ENCODE measurements at places on chromosomes 5 and 9. TPM values are rescaled to one million over a fixed set of nuclear protein-coding genes. Genes with fewer than 3 reads are reported as not detected.

- no peak for DNase-seq
Measured at GRCh38 chr5:4082966-4083564, 487.4 kb downstream of the IRX1 start.

DNA sequence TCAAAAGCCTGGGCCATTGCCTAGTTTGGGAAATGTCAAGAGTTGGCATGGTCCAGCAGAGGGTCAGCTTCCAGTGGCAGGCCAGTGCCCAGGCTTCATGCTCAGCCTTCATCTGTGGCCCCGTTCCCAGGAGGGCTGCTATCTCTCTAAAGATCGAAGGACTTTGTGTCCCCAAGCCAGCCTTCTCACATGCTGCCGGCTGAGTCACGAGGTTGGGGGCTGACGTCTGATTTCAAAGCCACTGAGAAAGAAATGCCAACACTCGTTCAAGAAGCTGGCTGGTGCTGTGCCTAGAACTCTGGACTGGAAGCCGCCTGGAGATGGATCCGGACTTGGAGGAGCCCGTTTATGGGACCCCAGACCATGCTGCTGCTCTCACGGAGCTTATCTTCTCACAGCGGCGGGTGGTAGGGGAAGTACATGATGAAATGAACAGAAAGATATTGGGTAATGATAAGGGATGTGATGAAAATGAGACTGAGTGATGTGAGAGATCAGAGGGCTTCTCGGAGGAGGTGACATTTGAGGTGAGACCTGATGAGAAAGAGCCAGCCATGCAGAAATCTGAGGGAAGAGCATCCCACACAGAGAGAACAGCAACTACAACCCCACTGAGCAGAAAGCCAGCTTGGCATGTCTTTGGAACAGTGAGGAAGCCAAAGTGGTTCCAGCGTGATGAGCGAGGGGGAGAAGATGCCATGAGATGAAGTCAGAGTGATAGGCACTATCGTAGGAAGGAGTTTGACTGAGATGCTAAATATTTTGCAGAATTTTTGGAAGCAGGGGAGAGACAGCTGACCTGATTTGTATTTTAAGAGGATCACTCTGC, 54.9 kb upstream of the BOD1 start:
- no peak for DNase-seq

DNA sequence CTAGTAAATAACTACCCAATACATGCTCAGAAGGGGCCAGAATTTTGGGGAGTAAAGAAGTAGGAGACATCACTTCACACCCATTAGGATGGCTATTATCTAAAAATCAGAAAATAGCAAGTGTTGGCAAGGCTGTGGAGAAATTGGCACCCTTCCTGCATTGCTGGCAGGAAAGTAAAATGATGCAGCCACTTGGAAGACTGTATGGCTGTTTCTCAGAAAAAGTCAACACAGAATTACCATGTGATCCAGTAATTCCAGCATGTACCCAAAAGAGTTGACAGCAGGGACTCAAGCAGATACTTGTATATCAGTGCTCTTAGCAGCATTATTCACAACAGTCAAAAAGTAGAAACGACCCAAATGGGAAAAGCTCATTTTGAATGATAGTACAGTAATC, 107.6 kb downstream of the APBA1 start:
- no peak for DNase-seq

DNA sequence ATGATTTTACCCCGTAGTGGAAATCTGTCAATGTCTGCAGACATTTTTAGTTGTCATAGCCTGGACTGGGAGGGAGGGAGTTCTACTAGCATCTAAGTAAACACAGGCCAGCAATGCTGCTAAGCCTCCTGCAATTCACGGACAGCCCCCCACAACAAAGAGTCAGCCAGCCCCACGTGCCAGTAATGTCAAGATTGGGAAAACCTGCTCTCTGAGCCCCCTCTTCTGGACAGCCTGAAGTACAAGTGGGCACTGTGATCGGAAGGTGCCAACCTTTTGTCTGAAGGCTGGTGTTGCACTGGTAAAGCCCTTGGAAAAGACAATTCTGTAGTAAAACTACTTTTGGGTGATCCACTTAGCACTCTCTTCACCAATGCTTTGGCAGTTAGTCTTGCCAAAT, 154.5 kb downstream of the TARS1 start:
- DNase-seq: no peak

GRCh38 chr5:67190410-67190809, 6.2 kb downstream of the CD180 start:
- DNase-seq: no peak

- no peak for DNase-seq
Measured at GRCh38 chr9:129146441-129146941, 31.6 kb downstream of the IER5L start.

DNA sequence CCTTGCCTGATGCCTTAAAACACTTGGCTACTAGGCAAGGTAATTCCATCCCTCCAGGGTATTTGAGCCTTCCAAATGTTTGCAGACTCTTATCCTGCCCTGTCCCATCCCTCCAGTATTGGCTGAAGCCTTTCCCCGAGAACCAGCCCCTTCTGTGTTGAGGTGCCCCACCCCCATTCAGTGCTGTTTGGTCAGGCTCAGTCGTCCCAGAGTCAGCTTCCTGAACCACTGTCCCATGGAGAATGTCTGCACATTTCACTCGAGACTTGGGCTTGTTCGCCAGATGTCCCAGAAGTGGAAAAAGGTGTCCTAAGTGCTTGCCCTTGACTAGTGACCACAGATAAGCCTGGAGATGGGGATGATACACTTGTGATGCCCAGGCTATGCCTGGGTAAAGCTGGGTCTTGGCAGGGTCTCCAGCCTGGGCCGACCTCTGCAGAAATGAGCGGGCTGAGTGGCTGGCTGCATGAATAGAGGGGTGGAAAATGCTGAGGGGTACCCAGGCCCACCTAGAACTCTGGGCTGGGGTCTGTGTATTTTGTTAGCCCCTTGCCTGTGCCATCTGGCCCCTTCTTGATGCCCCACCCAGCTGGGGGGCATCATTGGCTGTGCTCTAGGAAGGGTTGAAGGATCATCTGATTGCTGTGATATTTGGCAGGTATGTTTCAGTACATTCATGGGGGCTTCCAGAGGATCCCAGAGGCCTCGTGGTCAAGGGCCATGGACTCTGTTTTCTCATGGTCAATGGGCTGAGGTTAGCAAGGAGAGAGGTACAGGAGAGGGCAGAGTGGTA, 178.4 kb downstream of the MACROH2A1 start:
- DNase-seq: no peak

- DNase-seq: no peak
Measured at GRCh38 chr9:4303006-4303405, 3.1 kb upstream of the GLIS3 start.

DNA sequence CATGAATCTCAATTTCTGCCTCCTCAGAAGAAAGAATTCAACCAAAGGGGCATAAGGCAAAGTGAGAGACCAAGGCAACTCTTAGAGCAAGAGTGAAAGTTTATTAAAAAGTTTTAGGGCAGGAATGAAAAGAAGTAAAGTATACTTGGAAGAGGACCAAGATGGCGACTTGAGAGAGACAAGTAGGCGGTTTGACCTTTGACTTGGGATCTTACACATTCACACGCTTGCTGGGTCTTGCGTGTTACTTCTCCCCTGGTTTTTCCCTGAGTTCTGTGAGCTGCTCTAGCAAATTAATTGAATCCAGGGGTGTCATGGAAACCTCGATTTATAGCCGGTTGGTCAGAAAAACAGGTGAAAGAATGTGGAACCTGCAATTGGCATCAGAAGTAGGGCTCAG, 7.0 kb downstream of the ZNF346 start:
- no peak for DNase-seq

WDR38 gene
- total RNA-seq: not detected

PAIP1 gene
- 83.5 TPM for total RNA-seq

Measured in WTC11 (cell line).